HTR-8/SVneo (cell line): ENCODE measurements at places on chromosomes 12 and 14.
A peak's percentile ranks its signal among the peaks of the same experiment; 100 is the strongest.

DNA sequence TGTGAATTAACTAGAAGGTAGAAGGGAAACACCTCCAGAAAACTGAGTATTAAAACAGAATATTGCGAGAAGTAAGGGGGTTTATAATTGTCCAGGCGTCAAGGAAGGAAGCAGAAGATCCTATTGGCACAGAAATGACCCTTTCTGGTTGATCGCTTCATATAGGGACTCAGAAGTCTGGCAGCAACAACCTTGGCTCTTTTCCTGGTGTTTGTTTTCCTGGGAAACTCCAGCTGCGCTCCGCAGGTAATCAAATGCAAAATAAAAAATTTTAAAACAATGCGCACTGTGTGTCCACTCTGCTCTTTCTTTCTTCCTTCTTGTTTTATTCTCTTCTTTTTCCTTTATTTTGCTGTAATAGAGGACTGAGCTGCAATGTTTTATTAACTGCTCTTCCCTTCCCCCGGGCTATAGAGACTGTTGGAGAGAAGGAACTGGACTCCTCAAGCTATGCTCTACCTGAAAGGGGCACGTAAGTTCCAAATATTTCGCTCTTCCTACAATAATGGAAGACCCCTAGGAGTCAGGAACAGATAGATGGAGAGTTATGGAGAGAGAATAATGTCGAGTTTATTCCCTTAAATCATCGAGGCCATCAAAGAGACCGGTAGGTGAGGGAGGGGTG, 737 bp downstream of the SPX start:
- no peak for DNase-seq

DNA sequence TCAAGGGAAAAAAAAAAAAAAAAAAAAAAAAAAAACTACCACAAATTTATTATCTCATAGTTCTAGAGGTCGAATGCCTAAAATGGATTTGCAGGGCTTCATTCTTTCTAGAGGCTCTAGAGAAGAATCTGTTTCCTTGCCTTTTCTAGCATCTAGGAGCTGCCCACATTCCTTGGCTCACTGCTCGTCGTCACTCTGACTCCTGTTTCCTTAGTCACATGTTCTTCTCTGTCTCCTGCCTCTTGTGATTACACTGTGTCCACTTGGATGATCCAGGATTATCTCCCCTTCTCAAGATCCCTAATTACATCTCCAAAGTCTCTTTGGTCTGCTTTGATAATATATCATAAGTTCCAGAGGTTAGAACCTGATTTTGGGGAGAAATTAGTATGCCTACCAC, 88.7 kb downstream of the HECTD1 start:
- no peak for DNase-seq

DNA sequence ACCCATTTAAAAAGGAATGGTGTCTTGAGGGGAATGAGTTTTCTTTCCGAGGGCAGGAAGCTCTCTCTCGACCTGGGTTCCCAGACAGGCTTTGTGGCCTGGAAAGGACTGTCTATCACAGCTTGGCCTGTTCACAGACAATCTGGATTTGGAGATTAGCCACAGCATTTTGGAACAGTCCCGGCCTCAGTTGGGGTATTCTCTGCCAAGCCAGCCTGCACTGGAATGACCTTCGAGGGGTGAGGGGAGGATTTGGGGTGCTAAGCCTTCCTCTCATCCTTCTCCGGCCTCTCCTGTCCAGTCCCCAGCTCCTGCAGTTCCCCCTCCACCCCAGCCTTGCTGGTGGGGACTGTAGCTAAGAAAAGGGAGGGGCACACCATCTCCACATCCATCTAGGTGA, 13.0 kb downstream of the TBX5 start:
- DNase-seq: no peak

GRCh38 chr12:101021911-101022388, 188.1 kb downstream of the SLC5A8 start:
- DNase-seq: peak; percentile 54

DNA sequence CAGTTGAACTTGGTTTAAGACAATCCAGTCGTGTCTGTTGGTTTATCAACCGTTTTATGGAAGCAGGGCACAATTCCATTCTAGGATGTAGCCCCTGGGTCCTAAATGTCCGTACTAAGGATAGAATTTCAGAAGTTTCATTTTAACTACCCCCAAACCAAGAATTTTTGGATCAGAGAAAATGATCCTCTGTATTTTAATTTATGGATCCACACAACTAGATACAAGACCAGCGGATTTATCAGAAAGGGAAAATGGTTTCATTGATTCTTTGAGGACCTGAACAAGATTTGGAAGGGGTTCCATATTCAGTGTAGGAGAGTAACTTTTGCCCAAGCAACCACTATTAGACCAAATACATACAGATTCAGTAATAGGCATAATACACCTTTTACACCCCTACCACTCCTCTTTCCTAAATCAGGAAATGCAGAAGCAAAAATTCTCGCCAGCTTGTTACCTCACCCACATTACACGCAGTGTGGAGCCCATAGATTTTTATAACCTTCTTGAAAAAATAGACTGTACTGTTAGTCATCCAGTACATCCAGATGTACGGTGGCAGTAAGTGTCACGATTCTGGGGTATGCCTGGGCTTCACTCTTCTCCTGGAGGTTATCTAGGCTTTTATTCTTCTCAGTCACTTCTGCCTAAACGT, 1.4 kb upstream of the FBXL14 start:
- no peak for DNase-seq

DNA sequence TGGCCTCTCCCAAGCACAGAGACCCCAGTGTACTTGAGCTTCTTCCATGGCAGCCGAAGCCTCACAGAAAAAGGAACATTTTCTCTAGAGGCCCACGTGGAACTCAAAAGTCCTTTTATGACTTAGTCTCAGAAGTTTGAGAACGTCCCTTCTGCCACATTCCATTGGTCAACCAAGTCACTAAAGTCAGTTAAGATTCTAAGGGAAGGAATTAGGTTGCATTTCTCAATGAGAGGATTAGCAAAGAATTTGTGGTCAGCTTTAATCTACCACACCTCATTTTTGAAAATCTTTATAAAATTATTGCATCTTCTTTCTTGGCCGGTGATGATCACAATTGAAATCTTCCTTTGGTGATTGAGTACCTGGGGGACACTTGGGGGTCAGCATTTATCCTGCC, 279.9 kb upstream of the TBX3 start:
- no peak for DNase-seq

GRCh38 chr12:55681142-55682077, 26.3 kb downstream of the ITGA7 start:
- DNase-seq: peak; percentile 73

DNA sequence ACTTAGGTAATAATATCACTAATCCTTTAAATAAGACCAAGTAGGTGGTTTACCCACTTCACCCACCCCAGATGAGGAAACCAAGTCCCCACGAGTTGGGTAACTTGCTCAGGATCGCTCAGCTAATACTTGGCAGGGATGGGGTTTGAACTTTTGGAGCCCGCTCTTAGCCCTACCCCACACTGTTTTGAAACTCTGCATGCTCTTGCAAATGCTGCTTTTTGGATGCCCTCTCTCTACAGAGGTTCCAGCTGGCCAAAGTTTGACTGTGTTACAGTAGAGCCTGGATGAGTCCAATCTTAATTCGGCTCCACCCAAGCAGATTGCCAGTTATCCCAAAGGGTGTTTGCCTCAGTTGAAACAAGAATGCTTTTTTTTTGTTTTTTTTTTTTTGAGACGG, 6.8 kb downstream of the PLEKHG3 start:
- no peak for DNase-seq

DNA sequence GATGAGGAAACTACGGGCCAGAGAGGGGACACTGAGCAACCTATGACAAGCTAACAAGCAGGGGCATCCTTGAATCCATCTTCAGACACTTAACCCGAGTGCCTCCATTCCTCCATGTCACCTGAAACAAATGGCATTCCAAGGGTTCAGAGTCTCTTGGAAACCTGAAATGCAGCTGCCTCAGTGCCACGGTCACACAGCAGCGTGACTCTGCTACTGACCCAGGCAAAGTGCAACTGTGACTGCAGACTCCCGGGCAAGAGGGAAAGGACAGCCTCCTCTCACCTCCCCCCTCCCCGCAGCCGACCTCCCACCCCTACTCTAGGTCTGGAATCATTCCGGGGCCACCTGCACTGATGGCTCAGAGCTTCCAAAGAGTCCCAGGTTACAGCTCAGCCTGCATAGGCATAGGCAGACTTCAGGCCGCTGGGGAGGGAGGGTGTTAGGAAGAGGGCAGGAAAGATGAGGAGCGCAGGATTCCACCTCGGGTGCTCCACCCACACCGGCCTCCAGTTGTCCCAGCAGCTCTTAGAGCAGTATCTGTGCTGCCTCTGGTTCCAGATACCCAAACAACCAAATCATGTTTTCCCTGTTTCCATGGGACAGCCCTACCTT, 53.2 kb downstream of the KCNK10 start:
- no peak for DNase-seq

GRCh38 chr12:50636505-50636904, 127.4 kb upstream of the ATF1 start:
- DNase-seq: no peak

- DNase-seq: peak; percentile 0
Measured at GRCh38 chr12:44774815-44775411, 101.2 kb downstream of the NELL2 start.

GRCh38 chr14:77556946-77557345, 58.3 kb upstream of the ISM2 start:
- DNase-seq: no peak

GRCh38 chr14:87468531-87468930, 524.5 kb downstream of the GALC start:
- DNase-seq: no peak

GRCh38 chr12:124046456-124046740, 73.4 kb downstream of the ZNF664 start:
- no peak for DNase-seq

- no peak for DNase-seq
Measured at GRCh38 chr12:94634717-94635116, 15.6 kb downstream of the TMCC3 start.

DNA sequence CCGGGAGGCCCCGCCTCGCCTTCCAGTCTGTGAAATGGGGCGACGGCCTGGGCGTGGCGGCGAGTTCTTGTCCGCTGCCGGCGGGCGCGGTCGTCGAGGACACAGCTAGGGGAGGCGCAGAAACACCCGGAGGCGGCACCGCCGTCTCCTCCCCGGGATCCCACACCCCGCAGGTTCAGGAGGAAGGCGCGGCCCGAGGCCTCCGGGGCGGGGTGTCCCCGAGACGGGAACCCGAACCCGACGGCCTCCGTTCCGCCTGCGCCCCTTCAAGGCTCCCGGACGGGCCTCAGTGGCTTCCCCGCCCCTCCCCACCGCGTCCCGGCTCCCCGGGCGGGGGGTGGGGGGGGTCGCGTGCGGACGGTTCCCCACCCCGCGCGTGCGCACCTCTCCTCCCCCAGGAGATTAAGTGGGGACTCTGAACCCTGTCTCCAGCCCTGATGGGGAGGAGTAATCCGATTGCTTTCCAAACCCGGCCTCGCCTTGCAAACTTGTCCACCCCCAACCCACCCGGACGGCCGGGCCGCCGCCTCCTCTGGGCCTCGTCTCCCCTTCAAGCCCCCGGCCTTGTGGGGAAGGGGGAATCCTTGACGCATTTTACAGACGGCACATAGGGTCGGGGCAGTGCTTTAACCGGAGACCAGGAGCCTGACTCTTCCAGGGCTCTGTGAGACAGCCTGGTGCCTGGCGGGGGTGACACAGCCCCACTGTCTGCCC, 35.3 kb upstream of the ANKRD9 start:
- no peak for DNase-seq

- peak; percentile 71 for DNase-seq
Measured at GRCh38 chr14:66645716-66646115, 137.8 kb downstream of the GPHN start.

GRCh38 chr14:45112896-45113781, 21.1 kb downstream of the FKBP3 start:
- DNase-seq: no peak

- DNase-seq: no peak
Measured at GRCh38 chr12:124412646-124413015, 117.7 kb downstream of the RFLNA start.

DNA sequence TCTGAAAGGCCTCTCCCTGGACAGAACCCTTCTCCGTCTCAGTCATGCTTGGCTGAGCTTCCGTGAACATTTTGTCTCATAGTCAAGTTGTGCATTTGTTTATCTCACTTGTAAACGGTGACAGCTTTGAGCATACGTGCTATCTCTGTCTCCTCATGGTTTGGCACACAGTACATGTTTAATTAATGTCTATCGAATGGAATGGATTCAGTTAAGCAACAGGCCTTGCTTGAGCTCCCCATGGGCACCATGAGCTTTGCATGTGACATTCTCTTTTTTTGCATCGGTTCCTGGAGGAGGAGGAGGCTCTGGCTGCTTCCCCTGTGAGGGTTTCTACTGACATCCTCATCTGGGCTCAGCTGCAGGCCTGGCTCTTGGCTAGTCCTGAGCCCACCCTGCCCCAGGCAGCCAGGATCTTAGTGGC, 80.0 kb downstream of the PRIMA1 start:
- DNase-seq: no peak

DNA sequence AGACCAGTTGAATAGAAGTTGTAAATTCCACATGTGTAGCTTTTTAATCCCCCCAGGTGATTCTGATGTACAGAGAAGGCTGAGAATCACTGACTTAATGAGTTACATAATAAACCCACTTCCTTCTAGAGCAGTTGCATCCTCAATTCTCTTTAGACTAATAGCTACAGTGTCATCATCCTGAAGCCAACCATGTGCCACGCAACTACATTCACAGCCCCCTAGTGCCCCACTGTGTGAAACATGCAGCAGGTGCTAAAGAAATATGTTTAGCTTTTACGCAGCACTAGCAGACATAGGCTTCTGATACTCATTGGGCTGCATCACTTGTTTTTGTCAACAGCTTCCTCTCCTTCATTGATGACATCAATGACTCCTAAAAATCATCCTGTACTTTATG, 1168.3 kb downstream of the BCL11B start:
- no peak for DNase-seq

- no peak for DNase-seq
Measured at GRCh38 chr12:49482095-49483051, 56.5 kb upstream of the KCNH3 start.

DNA sequence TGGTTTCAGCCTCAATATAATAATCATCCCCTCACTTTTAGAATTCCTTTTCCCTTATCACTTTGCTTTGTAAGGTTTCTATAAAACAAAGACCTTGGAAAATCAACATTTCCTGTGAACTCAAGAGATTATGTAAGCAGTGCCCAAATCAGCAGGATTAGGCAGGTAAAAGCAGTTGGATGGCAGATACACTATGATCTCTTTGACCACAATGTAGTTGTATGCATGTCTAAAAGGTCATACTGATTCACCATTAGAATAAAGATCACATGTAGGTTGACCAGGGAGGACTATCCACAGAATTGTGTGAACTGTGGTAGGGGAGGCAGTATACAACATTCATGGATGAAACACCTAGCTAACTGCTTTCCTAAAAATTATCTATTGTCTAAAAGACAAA, 57.5 kb downstream of the DENND5B start:
- no peak for DNase-seq
